CD4-positive, alpha-beta T cell treated with Interleukin-6 at 100 ng/mL for 8 hours (primary cell): ENCODE measurements at places on chromosomes 16 and 17.

DNA sequence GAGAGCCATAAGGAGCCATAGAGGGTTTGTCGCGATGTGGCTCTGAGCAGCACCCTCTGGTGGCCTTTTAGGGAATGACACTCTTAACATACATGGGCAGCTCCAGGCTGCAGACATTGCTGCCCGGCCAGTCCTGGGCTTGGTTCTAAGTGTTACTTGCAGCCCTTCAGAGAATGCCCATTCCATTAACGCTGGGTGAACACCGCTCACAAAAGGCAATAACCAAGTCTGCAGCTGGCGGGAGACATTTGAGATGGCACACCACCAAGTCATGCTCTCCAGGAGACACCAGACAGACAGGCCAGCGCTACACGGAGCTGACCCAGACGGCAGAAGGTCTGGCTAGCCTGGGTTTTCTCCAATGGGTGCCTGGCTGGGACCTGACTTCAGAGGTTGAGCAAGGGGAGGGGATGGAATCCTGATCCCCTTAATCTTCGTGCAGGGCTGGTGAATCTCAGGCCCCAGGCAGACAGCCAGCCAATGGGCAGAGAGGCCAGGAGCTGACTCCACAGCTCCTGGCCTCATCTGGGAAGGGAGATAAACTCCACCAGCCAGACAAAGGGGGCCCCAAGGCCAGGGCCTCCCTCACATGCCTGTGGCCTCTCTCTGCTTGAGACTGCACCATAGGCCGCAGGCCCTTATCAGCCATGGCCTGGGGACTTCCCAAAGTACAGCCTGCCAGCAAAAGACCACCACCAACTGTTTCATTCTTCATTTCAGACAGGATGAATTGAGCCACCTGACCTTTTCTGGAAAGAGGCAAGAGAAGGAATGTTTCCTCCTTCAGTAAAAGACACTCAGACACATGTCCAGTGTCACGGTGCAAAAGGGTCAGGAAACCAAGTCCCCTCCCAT, 58.8 kb downstream of the ZDHHC7 start:
- peak; percentile 74 for DNase-seq

DNA sequence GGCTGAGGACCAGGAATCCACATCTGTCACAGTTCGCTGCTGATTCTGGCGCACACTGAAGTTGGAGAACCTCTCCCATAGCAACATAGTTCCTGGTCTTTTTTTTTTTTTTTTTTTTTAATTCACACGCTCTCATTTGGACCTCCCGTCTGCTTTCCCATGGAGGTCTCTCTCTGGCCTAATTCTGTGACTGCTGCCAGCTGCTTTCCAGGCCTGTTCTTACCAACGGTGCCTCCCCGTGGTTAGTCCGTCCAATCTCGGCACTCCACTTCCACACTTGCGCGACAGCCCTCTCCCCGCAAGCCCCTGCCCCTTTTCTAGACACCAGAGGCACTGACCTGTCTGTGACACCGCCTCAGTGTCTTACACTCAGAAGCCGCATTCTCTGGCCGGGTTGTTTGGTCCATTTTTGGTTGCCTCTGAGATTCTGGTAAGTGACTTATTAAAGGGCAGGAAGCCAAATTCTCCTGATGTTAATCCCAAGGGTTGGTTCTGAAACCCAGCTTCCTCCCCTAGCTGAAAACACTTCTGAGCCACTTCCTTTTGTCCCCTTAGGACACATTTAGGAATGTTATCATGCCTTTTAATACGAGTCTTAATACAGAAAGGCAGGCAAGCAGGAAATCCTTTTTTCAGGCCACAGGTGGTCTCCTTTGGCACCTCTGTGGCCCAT, 1.1 kb upstream of the AKTIP start:
- peak; percentile 37 for DNase-seq

- DNase-seq: no peak
Measured at GRCh38 chr17:53722407-53722806, 100.3 kb upstream of the KIF2B start.

GRCh38 chr16:31008149-31008548, 2.3 kb downstream of the STX1B start:
- no peak for DNase-seq

DNA sequence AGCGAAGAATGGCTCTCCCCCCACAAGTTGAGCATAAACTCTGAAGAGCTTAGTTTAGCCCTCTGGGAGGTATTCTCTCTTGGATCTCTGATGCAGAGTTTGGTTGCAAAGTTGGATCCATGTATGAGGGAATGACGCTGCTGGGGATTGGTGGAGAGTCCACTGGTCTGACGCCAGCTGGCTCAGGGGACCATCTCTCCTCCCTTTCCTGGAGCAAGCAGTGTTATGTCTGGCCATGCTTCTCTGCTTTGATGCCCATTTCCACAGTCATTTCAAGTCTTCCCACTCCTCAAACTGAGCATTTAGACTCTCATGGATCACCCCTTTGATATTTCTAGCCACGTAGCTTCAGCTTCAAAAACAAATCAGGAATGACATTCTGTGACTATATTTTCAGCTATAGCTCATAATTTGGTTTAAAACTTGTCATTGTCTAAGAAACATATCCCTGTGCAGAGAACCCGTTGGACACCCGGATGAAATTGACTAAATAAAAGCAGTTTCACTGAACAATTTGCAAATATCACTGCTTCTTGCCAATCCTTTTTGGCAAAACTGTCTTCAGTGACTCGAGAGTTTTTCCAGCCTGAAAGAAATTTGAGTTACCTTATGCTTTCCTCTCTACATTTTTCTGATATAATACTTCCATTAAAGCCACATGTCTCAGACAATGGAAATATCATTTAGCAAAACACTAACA, 193.4 kb upstream of the CDH11 start:
- no peak for DNase-seq

- no peak for DNase-seq
Measured at GRCh38 chr17:15006421-15007128, 258.6 kb downstream of the PMP22 start.

DNA sequence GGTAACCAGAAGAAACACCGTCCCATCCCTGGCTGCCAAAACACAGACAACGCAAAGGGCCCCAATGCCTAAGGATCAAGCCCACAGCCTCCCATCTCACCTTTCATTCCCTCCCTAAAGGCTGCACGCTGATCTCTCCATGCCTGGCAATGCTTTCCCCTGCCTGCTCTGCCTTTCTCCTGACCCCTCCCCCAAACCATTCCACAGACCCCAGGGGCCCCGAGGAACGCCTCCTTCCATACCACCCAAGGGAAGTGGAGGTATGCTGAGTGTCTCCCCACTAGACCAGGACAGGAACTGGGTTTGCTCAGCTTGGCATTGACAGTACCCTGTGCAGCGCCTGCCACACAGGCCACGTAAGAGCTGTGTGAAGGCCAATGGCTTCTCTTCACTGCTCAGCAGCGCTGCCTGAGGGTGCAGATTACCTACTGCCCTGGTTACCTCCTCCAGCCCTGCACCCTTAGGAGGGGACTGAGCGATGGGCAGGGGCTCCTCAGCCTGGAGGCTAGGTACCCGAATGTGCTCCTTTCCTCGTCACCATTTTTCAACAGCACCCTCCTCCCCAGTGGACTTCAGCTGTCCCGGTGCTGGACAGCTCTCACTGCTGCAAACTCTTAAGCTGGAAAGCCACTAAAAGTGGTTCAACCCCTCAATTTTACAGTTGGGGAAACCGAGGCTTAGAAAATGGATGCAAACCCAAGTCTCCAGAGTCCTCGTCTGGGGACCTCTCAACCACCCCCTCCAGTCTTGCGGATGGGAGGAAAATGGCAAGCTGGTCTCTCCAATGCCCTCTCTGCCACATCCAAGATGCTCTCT, 45.0 kb downstream of the SRCIN1 start:
- no peak for DNase-seq

- DNase-seq: no peak
Measured at GRCh38 chr17:73091770-73092522, 542 bp downstream of the SLC39A11 start.

DNA sequence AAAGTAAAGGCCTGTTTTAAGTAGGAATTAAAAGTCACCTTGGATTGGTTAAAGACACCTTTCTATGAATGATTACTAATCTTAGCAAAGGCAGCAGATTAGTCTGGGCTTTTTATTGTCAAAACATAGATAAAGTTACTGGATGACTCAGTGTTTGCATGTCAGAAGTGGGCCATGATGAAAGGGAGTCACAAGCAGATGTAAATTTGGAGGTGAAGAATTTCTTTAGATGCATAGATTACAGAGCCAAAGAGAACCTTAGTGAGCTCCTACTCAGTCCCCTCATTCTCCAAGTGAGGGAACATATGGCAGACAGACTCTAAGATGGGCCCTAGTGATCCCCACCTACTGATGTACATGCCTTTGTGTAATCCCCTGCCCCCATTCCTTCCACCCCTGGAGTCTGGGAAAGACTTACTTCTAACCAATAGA, 124.5 kb downstream of the HS3ST3A1 start:
- no peak for DNase-seq

GRCh38 chr16:22402191-22402590, 27.8 kb upstream of the CDR2 start:
- DNase-seq: no peak

DNA sequence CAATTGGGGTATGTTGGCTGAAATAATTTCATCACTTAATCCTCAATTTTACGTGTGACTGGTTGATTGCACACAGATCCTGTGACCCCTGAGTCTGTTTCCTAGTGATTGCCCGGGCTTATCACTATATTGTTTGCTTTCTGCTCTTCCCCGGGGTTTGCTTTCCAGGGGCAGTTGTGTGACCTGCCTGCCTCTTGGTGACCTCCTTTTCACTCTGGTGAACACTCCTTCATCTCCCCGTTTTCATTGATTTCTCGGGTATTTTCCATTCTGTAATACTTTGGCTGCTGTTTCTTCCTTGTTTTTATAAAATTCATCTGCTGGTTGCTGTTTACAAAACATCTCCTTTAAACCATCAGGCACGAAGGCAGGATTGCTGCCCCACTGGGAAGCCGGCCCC, 36.0 kb downstream of the NTN1 start:
- DNase-seq: no peak

GRCh38 chr17:19250421-19251173, 13.4 kb downstream of the EPN2 start:
- DNase-seq: no peak

DNA sequence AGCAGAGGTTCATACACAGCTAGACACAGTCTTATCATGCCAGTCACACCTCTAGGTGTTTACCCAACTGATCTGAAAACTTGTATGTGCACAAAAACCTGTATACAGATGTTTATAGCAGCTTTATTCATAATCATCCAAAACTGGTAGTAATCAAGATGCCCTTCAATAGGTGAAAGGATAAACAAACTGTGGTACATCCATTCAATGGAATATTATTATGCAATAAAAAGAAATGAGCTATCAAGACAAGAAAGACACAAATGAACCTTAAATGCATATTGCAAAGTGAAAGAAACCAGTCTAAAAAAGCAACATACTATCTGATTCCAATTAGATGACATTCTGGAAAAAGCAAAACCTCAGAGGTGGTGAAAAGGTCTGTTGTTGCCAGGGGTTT, 47.6 kb upstream of the CNEP1R1 start:
- DNase-seq: no peak

- DNase-seq: no peak
Measured at GRCh38 chr17:32335687-32336086, 6.3 kb downstream of the C17orf75 start.

GRCh38 chr17:15143524-15143923, 121.6 kb downstream of the PMP22 start:
- no peak for DNase-seq

DNA sequence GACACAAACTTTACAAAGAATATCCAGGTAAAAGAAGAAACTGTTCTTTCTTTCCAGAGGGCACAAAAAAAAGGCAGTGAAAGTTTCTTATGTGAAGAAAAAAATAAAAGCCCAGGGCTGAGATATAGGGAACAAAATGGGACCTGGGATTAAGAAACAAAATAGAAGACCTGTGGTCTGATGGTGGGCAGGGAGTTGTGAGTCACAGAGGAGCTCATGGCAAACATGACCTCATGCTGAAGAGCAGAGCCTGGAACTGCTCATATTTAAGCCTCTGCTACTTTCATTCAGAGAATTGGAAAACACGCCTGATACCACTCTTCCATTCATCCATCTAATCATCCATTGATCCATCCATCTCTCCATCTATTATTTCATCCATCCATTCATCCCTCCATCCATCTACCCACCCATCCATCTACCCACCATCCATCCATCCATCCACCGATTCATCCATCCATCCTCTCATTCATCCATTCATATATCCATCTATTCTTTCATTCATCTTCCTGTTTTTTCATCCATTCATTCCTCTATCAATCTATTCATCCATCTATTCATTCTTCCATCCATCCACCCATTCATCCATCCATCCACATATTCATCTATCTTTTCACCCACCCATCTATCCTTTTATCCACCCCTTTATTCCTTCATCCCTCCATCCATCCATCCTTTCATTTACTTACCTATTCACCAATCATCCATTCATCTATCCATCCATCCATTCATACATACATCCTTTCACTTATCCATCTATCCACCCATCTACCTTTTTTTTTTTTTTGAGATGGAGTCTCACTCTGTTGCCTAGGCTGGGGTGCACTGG, 30.0 kb downstream of the WFDC1 start:
- DNase-seq: no peak

DNA sequence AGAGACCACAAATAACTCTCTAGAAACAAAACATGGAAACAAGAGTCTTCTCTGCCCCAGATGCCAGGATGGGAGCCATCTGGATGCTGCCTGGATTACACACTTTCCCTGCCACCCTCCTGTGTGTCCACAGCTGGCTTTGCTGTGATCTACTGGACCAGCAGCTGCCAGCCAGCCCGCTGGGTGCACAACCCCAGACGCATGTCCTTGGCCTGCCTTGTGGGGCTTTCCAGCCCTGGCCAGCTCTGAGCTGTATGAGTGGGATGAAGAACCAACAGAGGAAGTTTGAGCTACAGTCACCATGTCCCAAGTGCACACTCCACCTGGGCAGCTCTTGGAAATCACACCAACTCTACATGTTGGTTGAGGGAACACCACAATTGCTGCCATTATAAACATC, 57.0 kb upstream of the TNRC6C start:
- no peak for DNase-seq

DNA sequence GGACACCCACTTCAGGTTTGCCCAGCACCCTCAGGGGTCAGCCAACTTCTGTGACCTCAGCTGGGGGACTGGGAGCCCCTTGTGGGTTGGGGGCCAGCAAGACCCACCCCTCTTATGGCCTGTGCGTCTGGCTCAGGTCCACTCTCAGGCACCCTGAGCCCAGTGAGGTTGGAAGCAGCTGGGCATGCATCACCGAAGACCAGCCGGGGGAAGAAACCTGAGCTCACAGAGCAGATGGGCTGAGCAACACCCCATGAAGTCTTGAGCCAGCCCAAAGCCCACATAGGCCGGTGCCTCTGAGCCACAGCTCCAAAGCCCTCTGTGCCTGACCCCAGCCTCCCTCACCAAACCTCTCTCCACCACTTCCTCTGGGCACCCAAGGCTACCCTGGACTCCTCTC, 166.7 kb downstream of the RBFOX3 start:
- DNase-seq: no peak

- no peak for DNase-seq
Measured at GRCh38 chr16:59410451-59410850, 676.3 kb upstream of the GOT2 start.

DNA sequence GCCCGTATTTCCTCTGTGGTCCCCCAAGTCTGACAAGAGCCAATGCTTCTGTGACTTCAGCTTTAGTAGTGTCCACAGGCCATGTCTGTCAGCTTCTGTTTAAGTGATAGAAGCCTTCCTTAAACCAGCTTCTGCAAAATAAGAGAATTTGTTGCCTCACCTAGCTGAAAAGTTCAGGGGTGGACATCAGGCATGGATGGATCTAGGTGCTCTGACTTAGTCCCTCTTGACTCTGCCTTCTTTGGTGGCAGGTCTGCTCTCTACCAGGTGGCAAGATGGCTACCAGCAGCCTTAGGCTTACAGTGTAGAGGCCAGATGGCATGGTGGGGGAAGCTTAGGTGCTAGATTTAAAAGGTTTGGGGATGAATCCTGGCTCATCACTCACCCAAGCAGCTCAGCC, 33.7 kb downstream of the KATNIP start:
- DNase-seq: no peak
